ENCODE measurements at places on chromosomes 3 and 15.
A peak's percentile ranks its signal among the peaks of the same experiment; 100 is the strongest.

DNA sequence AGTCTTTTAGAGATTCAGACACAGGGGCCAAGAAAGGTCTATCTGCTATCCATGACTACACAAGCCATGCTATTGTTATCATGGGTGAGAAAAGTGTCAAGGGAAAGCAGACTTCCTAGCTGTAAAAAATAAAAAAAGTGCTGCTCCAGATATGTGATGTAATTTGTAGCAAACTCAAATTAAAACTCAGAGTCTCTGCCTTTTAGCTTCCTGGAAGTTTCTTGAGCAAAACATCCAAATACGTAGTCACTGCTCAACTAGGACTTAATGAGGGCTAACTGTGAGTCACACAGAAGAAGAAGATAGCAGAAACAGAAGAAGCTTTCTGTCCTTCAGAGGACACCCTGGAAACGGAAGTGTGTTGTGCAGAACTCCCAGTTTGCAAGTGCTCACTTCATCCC, 393.4 kb upstream of the NR2F2 start:
- peak; percentile 53 for DNase-seq

DNA sequence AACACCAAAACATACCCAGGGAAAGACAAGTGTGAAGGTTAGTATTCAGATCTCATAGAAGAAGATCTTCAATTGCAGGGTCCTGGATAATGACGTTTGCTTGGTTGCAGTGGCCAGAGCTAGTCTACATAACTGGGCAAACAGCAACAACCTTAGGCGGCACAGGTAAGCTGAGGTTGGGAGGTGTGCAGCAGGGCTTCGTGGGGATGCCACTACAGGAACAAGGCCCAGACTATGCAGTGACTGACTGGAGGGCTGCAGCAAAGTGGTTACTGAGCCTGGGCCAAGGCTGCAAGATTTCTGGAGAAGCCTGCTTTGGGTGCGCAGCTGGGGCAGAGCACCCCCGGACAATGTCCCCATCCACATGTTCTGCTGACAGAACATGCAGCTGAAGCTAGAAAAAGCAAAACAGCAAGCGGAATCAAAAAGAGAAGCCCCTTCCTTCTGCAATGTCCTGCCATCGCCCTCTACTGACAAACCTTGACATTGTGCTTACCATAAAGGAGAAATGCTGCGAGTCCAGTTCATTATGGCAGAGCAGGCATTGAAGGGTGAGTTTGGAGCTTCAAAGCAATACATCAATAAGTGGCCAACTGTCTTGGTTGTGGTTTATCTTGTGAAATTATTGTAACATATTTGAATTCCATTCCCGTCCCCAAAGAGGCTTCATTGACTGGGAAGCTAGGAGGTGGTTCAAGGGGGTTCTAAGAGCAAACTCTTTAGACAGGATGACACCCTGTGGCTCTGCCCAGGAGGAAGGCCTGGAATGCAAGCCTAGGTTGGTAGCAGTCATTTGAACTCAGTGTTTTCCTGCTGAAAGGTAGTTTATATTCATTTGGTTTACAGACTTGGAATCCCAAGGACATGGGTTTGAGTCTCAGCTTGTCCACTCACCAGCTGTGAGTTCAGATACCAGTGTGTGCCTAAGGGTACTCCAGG, 217.0 kb downstream of the PDCD6IP start:
- no peak for DNase-seq

DNA sequence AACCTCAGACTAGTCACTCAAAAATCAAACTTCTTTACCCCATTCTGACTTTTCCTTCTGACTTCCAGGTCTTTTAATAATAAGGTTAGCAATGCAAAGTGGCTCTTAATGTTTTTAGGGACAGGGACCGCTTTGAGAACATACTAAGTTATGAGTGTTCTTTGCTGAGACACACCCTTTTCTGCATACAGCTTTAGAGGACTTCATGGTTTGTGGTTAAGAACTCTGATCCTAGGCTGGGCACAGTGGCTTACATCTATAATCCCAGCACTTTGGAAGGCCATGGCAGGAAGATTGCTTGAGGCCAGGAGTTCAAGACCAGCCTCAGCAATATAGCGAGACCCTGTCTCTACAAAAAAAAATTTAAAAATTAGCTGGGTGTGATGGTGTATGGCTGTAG, 85.8 kb upstream of the CACNA2D3 start:
- DNase-seq = no peak

DNA sequence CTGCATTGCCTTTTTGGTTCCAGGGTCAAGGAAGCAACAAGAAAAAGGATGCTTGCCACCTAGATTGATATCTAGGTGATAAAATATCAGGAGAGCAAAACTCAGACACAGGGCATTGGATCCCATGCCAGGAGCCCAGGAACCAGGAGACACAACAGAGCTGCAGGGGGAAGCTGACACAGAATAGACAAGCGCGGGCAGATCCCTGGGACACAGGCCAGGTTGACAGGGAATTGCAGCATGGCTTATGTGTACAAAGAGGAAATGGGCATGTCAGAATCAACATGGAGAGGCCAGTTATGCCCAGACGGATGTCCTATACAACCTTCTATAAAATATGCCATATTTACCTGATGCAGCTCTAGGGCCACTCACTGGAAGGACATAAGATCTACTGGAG, 84.2 kb downstream of the SEMA6D start:
- DNase-seq = no peak

DNA sequence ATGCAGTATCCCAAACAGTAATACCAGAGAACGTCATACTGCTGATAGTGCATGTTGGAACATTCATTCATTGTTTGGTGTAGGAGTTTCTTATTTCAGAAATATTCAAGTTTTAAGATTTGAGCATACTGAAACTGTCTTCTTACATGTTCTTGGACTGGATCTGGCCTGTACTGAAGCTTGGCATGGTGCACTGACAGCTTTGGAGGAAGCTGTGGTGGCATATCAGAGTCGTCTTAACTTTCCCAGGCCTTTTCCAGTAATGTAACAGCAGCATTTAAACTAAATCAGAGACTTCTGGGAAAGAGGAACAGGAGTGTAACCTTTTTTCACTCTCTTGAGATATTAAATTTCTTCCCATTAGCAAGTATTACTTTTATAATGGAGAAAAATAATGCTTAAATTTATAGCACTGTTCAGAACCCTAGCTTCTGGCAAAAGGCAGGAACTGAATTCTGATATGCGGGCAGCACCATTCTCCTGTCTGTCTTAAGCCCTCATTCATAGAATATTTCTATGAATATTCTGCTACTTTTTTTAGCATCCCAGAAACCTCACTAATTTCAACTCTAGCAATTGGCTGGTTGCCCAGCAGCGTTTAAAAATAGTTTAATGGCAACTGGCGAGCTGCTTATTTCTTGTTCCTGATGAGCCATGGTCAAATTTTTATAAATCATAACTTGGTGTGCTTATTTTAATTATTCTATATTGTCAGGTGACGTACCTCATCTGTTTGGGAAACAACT, 31.1 kb downstream of the DNAJC13 start:
- DNase-seq = no peak

DNA sequence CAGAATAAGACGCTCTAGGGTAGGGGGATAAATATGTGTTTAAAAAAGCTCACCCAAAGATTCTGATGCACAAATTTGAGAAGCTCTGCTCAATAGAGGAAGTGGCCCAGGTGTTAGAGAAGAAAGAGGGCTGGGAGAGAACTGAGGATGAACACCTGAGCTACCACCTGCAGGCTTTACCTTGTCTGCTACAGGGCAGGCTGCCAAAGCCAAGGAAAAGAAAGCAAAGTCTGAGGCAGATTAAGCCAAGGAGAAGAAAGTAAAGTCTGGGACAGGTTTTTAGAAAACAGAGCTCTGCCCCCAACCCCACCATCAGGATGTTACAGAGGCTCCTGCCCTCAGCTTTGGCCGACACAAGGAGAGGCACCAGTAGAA, 92.9 kb downstream of the THRB start:
- DNase-seq = no peak

- no peak for DNase-seq
Measured at GRCh38 chr3:106699122-106699521, 678.1 kb upstream of the CCDC54 start.

- no peak for DNase-seq
Measured at GRCh38 chr15:74427607-74428441, 5.9 kb downstream of the SEMA7A start.

DNA sequence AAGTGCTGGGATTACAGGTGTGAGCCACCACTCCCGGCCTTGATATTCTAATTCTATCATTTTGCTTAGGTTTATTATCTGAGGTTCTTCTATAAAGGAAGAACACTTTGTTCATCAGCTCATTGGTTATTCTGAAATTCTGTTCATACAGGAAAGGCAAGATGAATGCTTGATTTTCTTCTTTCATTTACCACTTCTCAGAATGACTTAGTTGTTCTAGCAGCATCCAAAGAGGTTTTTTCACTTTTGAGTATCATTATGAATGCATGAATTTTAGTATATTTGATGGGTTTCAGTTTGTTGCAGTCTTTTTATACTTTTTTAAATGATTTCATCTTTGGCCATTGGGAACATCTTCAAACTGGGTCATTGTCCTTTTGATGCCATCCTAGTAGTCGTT, 51.8 kb downstream of the RNF111 start:
- DNase-seq = no peak

GRCh38 chr3:33269385-33269784, 7.9 kb upstream of the FBXL2 start:
- DNase-seq = no peak

DNA sequence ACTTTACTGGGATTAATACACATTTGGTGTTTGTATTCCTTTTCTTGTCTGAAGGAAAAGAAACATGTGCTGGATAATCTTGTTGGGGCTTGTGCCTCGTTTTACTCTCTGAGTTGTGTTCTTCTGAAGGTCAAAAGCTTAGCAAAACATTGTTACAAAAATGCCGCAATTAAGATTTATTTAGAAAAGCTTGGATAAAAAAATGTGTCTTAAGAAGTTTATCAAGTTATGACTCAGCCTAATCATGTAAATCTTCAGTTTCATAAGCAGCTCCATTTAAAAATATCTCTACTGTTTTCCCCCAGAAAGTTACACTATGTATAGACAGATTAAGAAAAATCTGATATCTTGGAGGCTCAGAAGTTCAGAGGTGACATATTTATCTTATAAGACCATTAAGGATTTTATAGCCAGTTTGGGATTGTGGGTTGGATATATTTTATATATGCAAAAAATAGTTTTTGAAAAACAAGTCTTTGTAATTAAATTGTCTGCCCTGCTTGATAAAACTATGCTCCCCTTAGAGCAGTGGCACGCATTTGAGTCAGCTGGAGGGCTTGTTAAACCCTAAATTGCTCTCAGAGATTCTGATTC, 56.5 kb downstream of the CLDN11 start:
- DNase-seq = no peak

DNA sequence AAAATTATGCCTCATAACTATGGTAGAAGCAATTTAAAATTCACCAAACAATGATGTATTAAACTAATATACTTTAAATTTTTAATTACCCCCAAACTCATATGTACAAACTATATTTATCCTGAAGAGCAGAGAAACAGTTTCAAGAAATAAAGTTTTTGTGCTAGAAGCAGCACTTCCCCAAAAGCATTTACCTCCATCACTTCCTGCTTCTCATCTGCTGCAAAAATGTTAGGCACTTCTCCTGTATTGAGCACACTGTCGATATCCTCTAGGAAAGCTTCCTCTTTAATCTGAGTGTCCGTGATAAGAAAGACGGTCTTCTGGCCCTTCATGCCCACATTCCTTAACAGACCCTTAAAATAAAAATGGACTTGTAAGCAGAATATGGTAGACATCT, 101.5 kb upstream of the ASB14 start:
- DNase-seq = no peak

DNA sequence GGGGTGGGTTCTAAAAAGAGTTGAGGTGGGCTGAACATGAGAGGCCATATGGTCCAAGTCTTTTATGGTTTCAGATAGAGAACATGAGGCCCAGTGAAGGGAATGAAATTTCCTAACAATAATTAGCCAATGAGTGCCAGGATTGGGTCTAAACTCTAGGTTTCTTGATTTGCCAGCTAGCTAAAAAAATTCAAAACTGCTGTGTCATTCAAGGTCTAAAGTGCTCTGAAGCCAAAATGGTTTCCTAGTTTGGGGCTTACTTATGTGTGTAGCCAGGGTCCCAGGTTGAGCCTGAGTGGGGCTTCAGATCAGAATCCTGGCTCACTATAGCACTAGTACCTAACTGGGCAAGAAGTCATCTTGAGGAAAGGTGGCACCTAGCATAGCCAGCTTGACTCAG, 55.3 kb upstream of the SYN2 start:
- no peak for DNase-seq

DNA sequence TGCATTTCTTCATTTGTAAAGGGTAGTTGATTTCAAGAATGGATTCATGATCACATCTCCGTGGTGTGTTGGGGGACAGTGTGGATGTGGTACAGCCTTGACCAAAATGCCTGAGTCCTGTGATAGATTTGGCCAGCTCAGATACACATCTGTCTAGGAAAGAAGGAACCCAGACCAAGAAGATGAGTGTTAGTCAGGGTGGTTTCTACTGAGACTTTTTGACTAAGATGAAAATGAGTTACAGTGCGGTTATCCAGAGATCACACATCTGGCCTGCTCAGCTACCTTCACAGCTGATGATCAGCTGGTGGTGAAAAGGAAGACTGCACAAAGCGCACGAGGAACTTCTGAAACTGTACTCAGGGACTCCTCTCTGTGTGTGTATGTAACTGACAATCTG, 68.0 kb downstream of the FNDC3B start:
- no peak for DNase-seq

- DNase-seq = no peak
Measured at GRCh38 chr15:76439542-76439941, 103.0 kb downstream of the ISL2 start.

DNA sequence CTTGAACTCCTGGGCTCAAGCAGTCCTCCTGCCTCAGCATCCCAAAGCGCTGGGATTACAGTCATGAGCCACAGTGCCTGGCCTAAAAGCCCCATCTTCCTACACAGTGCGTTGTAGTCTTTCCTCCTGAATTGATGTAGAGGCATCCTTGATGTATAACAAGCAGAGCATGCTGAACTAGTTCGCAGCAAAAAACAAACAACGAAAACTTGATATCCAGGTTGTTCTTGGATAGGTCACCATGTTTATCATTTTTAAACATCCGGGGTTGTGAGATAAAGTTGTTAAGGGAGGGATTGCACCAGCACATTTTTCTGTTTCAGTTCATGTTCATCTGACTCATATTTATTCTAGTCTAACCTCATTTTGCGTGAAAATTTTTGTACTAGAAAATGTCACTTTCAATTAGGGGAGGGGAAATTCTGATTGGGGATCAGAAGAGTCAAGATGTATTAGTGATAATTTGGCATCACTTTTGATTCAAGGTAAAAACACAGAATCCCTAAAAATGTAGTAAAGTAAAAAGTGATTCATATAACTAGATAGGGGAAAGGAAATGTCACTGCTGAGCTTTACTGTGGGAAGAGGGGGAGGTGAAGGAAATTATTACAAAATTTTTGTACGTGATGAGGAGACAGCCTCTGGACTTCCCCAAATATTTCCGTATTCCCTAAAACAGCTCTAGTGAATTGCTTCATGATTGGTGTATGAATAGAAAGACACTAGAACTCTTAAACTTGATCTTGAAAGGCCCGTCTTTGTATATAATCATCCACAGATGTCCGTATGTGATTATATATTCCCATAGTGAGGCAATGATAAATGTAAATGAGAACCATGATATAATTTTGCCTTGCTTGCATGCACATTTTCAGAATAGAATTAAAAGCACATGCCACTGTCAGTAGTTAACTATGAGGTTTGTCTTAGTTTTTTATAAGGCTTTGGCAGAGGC, 22.9 kb downstream of the RAB8B start:
- peak; percentile 24 for DNase-seq

- DNase-seq = no peak
Measured at GRCh38 chr3:77707281-77707680, 667.4 kb downstream of the ROBO2 start.

- no peak for DNase-seq
Measured at GRCh38 chr3:55879901-55880331, 392.8 kb upstream of the WNT5A start.

- no peak for DNase-seq
Measured at GRCh38 chr15:101382544-101382943, 87.5 kb upstream of the SNRPA1 start.

Measured in HT1080 (cell line).